Fibroblast of skin of scalp (primary cell): ENCODE measurements at places on chromosomes 2 and 18.

DNA sequence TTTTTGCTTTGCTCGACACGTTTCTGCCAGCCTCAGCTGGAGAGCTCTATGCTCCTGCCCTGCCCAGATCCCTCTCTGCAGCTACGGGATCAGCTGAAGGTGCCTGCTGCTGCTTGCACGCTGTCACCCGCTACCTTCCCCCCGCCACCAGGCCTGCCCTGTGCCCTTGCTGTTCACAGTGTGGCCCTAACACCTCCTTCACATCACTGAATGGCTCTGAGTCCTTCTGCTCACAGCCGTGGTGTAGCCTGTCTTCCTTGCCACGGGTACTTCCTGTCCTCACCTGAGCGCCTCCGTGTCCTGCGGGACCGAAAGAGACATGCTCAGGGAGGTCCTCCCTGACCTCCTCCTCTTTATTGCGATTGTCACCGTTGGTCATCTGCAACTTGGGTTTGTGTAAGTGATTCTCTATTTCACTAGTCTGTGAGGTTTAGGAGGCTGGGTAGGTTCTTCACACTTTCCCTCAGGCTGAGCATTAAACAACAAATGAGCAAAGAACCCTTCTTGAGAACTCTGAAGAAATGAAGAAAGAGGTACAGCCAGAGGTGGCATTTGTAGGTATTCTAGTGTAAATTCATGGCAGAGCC lies 127.5 kb downstream of the NCK2 start:
- DNase-seq, result no peak

GRCh38 chr2:126976721-126977328 lies 78.1 kb downstream of the TEX51 start:
- no peak for DNase-seq

- no peak for DNase-seq
Measured at GRCh38 chr2:238839428-238839827, 8.5 kb upstream of the TWIST2 start.

- DNase-seq, result no peak
Measured at GRCh38 chr2:86186431-86186830, 8.8 kb downstream of the IMMT start.

DNA sequence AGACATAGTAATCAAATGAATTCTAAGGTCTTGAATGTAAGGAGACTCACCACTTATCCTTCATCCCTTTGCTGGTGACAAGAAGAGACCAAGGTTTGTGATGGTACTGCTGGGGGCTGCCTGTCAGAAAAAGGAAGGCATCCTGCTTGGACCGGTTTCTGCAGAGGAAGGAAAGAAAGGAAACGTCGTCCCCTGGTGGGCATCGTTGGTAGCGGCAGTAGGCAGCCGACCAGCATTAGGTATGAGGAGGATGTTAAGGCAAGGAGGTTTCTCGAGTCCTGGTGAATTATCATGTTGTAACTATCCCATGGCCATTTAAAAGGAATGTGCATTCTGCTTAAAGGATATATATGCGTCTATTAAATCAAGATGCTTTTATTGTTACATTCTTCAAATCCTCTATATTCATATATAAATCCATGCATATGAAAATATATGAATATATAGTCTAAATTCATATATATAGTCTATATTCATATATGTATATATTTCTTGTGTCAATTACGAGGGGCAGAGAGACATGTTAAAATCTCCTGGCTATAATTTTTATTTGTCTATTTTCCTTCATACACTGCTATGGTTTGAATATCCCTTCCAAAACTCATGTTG lies 94.4 kb upstream of the TGFA start:
- DNase-seq, result peak; percentile 55

GRCh38 chr2:175823002-175823706 lies 178.9 kb downstream of the LNPK start:
- no peak for DNase-seq

- DNase-seq, result no peak
Measured at GRCh38 chr2:64214281-64215115, 70.3 kb upstream of the PELI1 start.

GRCh38 chr2:1633092-1633671 lies 111.1 kb downstream of the PXDN start:
- DNase-seq, result no peak

DNA sequence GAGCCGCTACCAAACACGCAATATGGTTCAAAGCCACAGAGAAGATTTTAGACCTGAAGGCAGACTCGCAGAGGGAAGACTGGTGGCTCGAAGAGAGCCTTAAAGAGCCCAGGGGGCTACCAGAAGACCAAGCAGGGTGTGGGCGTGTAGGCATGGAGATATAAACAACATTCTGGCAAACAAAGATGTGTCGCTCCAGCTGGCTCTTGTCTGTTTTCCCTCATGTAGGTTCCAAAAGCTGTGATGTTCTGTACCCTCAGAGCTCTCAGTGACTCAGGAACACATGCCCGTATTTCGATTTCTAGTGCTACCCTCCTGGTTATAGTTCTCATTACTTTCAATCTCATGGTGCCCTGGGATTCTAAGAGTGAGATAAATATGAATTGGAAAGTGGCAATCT lies 44.5 kb downstream of the DOCK10 start:
- no peak for DNase-seq

DNA sequence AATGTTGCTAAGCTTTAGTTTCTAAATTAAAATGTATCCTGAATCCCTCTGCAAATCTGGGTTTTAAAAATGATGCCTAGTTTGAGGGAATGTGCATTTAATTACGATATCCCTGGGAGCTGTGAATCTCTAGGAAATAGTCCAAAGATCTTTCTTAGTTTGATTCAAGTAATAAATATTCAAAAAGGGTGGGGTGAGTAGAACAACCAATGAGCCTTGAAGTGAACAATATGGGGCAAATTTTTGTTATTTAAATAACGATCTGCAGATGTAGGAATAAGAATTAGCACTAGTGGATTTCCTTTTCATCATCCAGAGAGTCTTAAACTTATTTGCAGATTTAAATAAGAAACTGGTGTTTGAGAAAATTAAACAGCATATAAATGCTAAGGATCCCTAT lies 106.3 kb downstream of the ACVR1 start:
- peak; percentile 37 for DNase-seq

- peak; percentile 83 for DNase-seq
Measured at GRCh38 chr2:17934721-17935120, 56.3 kb downstream of the KCNS3 start.

- DNase-seq, result no peak
Measured at GRCh38 chr2:9203876-9204275, 2.7 kb upstream of the ASAP2 start.

DNA sequence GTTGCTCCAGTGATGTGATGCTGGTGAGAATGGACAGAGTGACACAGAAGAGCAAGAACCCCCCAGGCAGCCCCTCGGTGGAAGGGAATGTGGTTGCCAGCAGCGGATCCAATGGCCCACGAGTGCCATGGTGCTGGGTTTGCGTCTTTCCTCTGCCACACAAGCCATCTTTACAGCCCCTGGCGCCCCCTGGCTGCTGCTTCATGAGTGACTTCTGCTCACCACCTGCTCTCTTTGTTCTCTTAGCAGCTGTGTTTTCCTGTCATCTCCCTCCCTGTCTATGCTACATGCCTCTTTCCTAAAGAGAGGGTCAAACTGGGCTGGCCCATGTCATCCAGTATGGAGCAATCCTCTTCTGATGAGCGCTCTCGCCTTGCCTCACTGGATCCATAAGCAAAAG lies 300.0 kb upstream of the SMIM21 start:
- peak; percentile 36 for DNase-seq
